ENCODE measurements at places on chromosomes 5 and 9.

GRCh38 chr5:142981886-142982820 is 212.0 kb downstream of the ARHGAP26 start:
- peak; percentile 48 for DNase-seq

DNA sequence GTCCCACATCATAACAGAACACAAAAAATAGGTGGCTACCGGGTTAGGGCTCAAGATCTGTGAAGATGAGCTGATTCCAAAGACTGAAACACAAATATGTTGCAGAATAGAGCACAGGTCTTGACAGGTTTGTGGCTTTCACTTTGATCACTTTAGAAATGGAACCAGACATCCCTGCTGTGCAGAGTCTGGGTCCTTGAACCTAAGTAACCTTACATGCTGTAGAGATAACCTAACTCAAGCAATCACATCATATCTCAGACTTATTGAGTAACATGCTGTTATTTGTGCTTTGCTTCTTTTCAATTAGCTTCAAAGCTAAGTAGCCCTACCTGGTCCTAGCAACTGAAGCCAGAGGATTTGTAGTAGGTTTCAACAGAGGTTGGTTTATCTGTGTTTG is 24.3 kb downstream of the FBXW2 start:
- DNase-seq: no peak

- DNase-seq: no peak
These were observed 268.6 kb downstream of the TRPM3 start for GRCh38 chr9:70852711-70853240.

DNA sequence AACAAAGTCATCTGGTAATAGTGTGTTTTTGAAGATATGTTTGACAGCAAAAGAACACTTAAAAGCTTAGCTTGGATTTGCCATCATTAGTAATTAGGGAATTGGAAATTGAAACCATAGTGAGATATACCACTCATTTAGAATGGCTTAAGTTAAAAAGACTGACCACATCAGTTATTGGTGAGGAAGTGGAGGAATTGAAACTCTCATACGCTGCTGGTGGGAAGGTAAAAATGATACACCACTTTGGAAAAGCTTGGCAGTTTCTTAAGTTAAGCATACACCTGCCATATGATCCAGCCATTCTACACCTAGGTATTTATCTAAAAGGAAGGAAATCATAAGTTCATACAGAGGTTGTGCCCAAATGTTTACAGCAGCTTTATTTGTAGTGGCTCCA is 213.2 kb downstream of the TRIO start:
- DNase-seq: no peak

DNA sequence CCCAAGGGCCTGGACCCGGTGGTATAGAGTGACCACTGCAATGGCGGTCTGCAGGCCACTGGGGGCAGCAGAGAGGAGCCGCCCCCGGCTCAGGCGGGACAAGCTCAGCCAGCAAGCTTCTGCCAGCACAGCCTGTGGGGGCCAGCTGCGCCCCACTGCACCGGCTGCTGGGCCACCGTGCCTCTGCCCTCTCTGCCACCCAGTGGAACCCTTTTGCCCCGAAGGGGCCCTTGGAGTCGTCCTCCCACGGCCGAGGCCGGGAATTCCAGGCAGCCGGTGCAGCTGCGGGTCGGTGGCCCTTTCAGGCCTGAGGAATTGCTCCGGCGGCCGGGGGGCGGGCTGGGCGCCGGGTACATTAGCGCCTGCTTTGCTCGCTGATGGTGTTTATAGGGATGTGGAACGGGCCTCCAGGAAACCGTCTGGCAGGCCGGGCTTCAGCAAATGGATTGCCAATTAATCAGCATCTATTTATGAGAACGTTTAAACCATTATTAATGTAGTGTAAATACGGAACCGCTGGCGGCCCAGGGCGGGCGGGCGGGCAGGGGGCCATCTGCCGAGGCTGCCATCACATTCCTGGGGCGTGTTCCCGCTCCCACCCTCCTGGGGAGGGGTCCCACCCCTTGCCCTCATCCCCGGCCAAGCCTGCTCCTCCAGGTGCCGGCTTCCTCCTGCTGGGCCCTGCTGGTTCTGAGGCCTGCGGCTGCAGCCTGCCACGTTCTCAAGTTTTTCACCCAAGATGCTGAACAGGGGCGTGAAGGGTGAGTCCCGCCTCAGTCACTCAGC is 127.4 kb downstream of the BARX1 start:
- DNase-seq: peak; percentile 86

DNA sequence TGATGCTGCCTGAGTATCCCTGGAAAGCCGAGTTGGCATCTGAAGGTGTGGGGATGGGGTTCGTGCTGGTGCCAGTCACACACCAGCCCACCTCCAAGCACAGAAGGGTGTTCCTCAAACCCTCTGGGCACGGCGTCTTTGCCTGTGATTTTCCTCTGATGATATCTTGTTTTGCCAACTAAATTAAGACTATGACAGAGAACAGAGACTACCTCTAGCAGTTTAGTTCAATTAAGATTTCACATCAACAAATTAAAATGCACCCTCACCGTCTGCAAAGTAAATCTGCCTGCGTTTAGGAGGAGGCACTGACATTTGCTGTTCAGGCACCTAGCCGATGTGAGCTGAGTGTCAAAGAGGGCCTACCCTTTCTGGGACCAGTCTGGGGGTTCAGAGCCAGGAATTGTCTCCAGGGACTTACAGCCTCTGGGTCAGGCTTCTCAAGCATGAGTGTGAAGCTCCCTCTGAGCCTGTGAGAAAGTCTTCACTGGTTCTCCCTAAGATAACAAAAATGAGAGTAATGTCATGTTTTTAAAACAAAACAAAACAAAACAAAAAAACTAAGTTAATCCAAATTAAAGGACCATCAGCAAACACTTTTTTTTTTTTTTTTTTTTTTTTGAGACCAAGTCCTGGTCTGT is 55.4 kb upstream of the CTNNA1 start:
- DNase-seq: no peak
